ENCODE measurements at places on chromosomes 1 and 21.

DNA sequence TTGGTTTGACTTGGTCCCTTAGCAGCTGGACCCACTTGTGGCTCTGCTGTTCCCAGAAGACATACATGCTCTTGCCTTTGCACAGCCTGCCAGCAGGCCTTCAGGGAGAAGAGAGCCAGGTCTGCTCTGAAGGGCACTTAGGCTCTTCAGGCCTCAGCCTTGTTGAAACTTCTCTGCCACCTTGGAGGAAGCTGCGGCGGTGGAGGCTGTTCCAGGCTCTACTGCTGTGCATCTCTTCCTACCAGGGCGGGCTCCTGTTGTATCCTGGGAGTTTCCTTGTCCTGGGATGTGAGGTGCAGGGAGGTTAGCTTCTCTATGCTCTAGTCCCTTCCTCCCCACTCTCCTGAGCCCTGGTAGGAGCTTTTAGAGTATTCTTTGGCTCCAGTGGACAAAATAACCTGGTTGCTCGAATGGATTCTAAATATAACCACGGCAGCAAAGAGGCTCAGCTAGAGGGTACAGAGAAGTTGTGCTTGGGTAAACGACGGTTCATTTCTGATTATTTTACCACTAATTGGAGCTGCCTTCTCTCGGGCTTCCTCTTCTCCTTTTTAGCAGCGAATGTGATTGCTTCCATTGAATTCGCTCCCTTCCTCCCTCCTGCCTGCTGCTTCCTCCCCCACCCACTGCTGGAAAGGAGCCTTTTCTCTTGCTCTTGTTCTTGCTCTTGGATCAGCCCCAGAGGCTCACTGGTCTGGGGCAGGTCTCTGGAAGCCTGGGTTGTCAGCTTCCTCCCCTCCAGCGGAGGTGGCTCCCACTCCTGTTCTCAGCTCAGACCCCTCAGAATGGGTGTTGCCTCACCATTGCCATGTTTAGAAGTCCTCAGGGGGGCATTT is 126.6 kb upstream of the CACNA1E start:
- no peak for DNase-seq

GRCh38 chr1:44489481-44489880 is 84.4 kb downstream of the RNF220 start:
- no peak for DNase-seq

GRCh38 chr1:232474826-232475225 is 155.1 kb downstream of the SIPA1L2 start:
- DNase-seq, result no peak

- DNase-seq, result no peak
Observed at GRCh38 chr1:97660431-97661105, 260.3 kb downstream of the DPYD start.
